ENCODE measurements at places on chromosomes 4 and X.

- DNase-seq, result no peak
Measured at GRCh38 chrX:112223391-112223790, 140.8 kb upstream of the TRPC5 start.

- peak; percentile 13 for DNase-seq
Measured at GRCh38 chrX:93422693-93423092, 250.7 kb downstream of the NAP1L3 start.

DNA sequence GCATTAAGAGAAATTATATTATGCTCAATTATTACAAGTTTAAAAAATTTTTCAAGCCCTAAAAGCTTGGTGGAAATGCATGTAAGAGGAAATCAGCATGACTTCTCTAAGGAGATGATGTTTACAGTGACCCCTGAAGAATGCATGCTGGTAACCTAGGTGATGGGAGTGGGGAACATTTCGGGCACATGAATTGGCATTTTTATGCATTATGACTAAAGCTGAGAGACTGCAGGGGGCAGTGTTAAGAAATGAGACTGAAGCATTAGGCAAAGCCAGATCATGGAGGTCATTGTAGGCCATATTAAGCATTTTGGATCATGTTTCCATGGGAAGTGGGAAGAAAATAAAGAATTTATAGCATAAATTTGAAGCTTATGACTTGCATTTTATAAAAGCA lies 421.3 kb downstream of the FAT4 start:
- no peak for DNase-seq

DNA sequence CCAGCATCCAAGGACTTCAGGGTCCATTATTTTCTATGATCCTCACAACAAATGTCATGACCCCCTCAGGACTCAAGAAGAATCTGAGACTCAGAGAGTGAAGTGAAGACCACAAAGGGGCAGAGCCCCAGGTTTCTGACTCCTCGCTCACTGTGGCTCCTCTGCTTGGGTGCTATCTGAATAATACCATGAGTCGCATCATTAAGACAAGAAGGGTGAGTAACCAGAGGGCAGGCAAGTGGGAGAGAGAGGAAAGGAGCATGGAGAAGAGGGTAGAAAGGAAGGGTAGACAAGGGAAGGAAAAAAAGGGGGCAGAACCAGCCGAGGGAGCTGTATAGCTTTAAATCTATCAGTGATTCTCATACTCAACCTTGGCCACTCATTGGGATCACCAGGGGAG lies 15.5 kb upstream of the HSD17B10 start:
- DNase-seq, result no peak

GRCh38 chrX:23789386-23790154 lies 6.6 kb downstream of the SAT1 start:
- no peak for DNase-seq

GRCh38 chrX:21944136-21944615 lies 3.7 kb downstream of the SMS start:
- no peak for DNase-seq

DNA sequence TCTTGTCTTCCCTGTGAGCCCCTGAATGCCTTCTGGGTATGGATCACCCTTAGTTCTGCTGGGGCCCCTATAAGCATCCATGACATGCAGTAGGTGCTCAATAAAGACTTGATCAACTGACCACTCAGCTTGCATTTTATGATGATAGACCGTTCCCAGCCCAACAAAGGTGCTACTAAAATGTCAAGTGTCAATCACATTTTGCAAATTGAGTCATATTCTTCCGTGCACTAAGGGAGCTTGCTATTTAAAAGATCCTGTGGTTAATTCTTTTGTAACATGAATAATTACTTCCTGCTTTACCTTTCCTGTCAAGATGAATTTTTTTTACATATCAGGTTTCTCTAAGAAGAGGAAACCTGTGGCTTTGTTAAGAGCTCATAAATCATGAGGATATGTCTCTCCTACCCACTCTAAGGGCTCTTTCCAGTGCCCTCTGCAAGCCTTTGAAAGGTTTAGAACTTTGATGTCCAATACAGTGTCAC lies 47.6 kb downstream of the SH3KBP1 start:
- DNase-seq, result no peak

- no peak for DNase-seq
Measured at GRCh38 chr4:2646396-2647149, 109.6 kb downstream of the TNIP2 start.

GRCh38 chrX:149938881-149939654 lies 777 bp upstream of the EOLA2 start:
- peak; percentile 93 for DNase-seq

DNA sequence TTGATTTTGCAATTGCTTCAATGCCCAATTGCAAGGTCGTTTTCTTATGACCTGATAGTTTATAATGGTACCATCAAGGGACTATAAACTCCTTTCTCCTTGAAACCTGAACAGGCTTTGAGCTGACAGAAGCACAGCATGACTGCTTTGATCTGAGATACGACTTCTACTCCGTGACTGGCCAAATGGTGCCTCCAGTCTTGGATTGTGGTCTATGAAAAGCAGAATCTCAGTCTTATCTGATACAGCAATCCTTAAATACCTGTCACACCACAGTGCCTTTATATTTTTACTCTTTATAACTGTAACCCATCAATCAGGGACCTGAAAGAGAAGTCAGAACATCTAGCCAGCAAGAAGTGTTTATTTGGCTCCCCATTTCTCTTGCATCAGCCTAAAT lies 93.1 kb downstream of the DOCK11 start:
- DNase-seq, result no peak

GRCh38 chrX:133403984-133404383 lies 11.3 kb downstream of the GPC4 start:
- no peak for DNase-seq

GRCh38 chr4:16916719-16917337 lies 18.4 kb upstream of the LDB2 start:
- peak; percentile 13 for DNase-seq

- DNase-seq, result no peak
Measured at GRCh38 chr4:177356206-177356605, 46.5 kb downstream of the NEIL3 start.

DNA sequence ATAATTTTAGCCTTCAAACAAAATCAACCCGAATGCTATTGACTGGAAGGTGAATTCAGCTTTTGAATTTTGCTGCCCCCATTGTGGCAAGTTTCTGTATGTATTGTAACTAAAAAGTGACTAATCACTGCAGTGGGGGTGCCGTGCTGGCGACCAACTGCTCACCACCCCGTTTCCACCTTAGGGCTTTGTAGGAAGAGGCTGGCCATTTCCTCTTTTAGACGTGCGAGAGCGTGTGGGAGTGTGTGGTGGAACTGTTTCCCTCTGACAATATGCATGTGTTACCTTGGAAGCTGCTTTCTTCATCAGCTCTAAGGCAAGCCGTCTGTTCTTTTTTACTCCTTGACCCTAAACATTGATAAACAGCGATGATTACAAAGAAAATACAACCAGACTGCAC lies 78.8 kb downstream of the SEL1L3 start:
- no peak for DNase-seq

GRCh38 chrX:100980608-100981497 lies 11.3 kb downstream of the ARL13A start:
- DNase-seq, result no peak

All from NCI-H1092 treated with DMSO at 0.1 percent for 48 hours (cell line).